ENCODE measurements at places on chromosomes 16 and 17.

DNA sequence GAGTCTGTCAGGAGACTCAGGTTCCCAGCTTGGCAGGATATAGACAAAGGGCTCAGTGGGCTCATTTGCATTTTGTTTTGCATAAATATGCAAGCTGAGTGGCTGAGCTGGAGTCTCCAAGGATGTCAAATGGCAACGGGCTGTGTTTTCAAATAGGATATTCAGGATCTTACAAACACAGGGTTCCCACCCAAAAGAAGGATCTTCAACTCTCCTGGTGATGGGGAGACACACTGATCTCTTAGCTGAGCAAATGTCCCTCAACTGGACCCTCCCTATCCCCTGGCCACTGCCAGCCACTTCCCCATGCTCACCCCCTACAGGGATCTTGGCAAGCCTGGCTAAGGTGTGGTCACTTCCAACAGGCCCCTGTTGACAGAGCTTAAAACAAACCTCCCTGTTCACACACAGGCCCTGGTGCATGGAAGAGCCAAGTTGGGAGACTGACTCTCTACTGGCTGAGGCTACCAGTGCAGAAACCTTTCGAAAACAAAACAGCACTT lies 61.6 kb downstream of the SOX9 start:
- DNase-seq, result no peak

GRCh38 chr17:72687886-72688285 lies 404.6 kb downstream of the SLC39A11 start:
- no peak for DNase-seq

DNA sequence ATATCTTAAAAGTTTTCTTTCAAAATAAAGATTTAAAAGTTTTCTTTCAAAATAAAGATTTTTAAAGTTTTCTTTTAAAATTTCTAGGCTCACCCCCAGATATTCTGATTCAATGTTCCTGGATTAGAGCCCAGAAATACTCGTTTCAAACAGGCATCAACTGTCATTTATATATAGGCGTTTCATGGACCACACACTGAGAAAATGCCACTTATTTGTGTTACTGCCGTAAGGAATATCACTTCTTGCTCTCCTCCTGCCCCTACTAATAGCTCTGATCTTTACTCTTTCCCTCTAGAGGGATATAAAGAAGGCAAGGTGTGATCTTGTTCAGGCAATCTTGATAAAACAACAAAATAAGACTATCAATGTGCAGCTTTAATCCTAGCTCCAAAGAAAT lies 1324.1 kb downstream of the CDH8 start:
- no peak for DNase-seq

DNA sequence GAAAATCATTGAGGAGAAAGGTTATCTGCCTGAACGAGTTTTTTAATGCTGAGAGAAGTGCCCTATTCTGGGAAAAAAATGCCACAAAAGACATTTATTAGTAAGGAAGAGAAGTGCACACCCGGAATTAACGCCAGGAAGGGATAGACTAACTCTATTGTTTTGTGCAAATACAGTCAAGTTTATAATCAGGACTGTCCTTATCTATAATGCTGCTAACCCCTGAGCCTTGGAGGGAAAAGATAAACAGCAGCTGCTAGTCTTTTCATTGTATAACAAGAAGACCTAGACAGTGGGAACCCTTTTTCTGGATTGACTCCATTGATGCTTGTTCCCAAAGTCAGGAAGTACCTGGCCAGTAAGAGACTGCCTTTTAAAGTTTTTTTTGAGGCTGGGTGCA lies 26.5 kb downstream of the BCAS3 start:
- no peak for DNase-seq

- peak; percentile 48 for DNase-seq
Observed at GRCh38 chr16:11670171-11671131, 2.2 kb downstream of the SNN start.
